OCI-LY7 (cell line): ENCODE measurements at places on chromosomes 7 and 10. TPM values are rescaled to one million over a fixed set of nuclear protein-coding genes. Genes with fewer than 3 reads are reported as not detected.

DNA sequence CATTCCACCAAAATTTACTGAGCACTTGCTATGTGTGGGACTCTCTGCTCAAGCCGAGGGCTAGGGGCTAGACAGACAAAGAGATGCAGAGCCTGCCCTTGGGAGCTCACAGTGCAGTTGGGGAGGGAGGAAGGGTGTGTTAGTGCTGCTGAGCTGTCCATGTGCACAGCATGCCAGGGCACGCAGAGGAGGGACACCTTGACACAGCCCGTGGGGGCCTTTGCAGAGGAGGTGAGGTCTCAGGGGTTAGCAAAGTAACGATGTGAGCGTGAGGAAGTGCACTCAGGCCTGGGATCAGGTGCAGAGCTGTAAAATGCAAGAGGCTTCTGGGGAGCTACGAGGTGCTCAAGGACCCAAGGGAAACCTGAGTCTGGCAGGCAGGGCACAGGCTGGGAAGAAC, 16.3 kb downstream of the PRKCQ start:
- no peak for DNase-seq

DNA sequence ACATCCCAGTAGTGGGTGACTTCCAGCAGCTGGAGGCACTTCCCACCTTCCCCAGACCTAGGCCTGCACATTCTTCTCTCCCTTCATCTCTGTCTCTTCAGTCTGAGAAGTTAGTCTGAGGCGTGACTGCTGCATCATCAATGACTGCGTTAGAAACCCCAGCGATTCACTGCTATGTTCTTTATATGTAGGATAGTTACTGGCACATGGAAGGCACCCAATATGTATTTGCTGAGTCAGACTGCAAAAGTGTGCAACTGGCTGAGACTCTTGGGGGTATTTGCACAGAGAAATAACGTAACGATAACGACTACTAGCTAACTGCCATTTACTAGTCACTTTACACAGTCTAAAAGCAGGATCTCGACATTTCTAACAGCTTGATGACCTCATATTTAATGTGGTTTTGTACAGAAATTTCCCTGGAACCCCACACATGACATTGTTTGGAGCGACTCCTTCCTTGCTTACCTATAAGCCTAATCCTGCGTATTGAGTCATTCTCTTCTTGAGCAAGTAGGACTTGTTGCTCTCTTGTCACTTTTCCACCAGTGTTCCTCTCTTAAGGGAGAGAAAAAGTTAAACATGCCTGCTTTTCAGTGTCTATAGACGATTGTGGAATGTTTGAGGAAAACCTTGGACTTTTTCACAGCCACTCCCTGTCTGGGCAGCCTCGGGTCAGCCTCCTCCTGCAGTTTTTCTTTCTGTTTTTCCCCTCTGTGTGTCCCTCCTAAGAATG, 45.5 kb downstream of the THNSL1 start:
- DNase-seq = no peak

- DNase-seq = no peak
These were observed 41.7 kb downstream of the ZWINT start for GRCh38 chr10:56319386-56319785.

- DNase-seq = no peak
These were observed 9.5 kb downstream of the TACC2 start for GRCh38 chr10:121998462-121998861.

GRCh38 chr7:157871681-157872080, 534.9 kb downstream of the DNAJB6 start:
- no peak for DNase-seq

GRCh38 chr7:128937647-128938543, at the start of gene IRF5:
Gene IRF5 (plus strand): TSS chr7:128937927. CDS start chr7:128942082, 4,155 bp downstream.
- no peak for DNase-seq

- DNase-seq = no peak
These were observed 295.9 kb upstream of the FOXK1 start for GRCh38 chr7:4386190-4386589.

DNA sequence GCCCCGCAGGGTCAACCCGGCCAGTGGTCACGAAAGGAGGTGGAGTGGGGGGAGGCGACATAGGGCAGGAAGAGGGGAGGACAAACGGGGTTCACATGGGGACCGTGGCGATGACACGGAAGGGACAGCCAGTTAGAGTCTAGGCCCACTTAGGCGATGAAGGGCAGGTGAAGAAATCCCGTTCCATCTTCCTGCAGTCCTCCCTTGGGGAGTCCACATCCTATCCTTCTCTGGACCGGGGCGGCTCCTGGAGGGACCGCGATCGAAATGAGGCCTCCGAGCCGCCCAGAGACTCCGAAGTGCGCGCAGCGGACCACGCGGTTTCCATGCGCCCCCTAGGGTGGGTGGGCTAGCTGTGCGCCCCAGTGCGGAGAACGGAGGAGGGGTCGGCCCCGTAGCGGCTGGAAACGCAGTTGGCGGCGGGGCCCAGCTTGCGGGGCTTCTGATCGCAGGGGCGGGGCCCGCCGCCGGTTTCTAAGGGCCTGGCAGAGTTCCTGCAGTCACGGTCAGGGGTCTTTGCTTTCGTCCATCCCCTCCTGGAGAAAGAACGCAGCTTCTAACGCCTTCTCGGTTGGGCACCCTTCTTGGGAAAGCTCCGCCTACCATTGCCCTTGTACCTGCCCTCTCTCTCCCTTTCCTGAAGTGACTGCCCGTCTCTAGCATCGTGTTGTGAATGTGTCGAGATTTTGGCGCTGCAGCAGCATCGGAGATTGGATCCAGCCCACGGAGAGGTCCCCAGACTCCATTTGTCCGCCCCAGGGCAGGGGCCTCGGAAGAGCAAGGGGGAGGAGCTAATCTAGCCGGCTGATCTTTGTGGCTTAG, 17.9 kb upstream of the TMEM225B start:
- DNase-seq = no peak

DNA sequence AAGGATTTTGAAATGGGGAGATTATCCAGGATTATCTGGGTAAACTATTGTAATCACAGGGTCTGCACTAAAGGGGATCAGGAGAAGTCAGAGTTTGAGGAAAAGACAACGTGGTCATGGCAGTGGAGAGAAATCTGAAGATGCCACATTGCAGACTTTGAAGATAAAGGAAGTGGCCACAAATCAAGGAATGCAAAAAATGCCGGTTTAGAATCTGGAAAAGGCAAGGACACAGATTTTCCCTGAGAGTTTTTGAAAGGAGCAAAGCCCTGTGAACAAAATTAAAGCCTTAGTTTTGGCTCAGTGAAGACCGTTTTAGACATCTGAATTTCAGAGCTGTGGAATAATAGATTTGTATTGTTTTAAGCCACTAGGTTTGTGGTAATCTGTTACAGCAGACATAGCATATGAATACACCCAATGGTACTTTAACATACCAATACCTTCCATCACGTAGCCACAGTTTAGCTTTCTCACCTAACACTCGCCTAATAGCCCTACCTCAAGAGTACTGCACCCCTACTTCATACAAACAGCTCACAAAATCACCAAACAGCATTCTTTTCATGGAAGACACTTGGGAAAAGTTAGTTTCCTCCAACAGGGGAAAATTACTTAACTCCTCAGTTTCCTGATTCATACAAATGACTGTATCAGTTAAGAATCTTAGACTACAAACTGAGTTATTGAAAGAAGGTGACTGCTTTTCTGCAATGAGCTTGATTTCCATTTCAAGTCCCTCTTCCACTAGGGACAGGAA, 446.5 kb downstream of the INHBA start:
- DNase-seq = no peak

GRCh38 chr7:81715984-81716588, 53.8 kb downstream of the HGF start:
- DNase-seq = no peak

GRCh38 chr10:90977855-90978486, 57.1 kb upstream of the ANKRD1 start:
- DNase-seq = no peak

- DNase-seq = no peak
These were observed 145.3 kb downstream of the NOC3L start for GRCh38 chr10:94217411-94217810.

GRCh38 chr7:123594813-123595241, 6.8 kb upstream of the ASB15 start:
- no peak for DNase-seq

DNA sequence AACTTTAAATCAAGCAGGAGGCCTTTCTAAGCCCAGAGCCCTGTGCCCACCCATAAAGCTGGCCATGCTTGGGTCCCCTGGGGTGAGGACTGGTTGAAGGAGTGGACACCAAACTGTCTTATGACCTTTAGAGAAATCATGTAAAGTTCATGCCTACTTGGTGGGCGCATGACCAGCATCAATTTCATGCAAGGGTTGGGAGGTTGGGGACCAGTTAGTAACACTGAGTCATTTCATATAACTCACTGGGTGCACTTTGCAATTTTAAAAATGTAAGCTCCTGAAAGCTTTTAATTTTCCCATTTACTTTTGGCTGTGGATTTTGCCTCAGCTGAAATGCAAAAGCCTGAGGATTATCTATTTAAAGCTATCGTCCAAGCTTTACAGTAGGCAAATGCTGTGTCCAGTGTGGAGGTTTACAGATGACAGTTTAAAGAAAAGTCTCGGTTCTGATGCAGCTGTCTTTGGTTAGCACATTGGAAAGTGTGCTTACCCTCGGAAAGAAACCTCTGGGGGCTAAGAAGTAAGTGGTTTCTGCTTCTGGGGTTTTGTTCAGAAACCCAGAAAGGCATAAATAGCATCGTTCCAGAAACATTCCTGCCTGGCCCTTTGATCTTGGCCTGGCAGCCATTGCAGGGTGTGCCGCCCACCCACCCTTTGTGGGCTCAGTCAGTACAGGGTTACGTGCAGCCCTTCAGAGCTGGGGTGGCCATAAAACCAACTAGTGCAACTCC, 48.8 kb upstream of the CHST15 start:
- DNase-seq = no peak

DNA sequence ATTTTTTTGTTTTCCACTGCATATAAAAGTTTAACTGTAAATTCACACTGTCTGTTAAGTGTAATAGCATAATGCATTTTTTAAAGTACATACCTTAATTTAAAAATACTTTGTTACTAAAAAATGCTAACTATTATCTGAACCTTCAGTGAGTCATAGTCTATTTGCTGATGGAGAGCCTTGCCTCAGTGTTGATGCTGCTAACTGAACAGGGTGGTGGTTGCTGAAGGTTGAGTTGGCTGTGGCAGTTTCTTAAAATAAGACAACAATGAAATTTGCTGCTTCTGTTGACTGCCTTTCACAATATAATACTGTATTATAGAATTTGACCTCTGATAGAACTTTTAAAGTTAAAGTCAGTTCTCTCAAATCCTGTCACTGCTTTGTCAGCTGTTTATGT, 72.3 kb upstream of the GATAD1 start:
- DNase-seq = no peak

DNA sequence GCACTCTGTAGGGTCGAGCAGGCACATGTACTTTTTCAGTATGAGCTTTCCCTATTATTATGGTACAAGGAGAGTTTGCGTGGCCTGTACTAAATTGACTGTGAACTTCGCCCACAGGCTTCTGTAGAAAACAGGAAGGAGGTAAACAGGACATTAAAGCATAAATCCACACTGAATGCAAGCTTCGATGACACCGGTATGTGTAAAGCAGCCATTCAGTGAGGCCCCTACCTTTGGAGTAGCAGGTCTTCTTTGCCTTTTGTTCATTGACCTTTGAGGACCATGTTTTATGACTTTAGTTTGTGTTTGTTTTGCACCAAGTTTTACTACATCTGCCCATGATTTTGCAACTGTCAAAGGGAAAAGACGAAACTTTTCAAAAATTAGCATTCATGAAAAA, 14.5 kb downstream of the MKI67 start:
- no peak for DNase-seq

GRCh38 chr7:133560900-133561299, 308.0 kb downstream of the EXOC4 start:
- DNase-seq = no peak

GRCh38 chr10:88433565-88434186, 149.4 kb downstream of the RNLS start:
- no peak for DNase-seq

DNA sequence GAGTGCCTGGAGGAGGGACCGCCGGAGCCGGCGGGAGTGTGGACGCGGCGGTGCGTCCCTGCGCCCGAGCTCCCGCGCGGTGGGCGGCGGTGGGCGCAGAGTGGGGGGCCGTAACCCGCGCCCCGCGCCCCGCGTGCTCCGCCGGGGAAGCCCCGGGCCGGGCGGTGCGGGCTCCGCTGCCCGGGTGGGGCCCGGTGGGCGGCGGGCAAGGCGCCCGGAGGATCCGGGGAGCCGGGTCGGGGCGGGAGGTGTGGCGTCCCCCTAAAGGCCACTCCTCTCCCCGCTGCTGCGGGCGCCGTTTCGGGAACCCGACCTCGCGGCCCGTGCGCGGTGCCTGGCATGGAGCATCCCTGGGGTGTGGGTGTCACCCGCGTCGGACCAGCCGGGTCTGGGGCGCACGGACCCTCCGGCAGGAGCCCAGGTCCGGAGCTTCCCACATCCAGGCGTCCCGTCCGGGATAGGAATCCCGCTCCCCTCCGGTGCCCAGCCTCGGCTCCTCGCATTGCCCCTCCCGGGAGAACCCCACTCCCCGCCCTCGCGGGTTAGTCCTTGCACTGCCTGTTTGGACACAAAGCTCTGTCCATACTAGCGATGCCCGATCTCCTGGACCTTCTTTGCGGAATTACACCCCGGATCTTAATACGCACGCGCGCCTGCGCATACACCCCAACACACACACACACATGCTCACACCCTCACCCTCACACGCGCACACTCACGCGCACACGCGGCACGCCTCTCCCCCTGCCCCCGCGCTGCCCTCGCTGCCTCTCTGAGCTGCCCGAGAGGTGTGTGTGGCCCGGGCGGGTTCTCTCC, 723 bp downstream of the MTURN start:
- DNase-seq = peak; percentile 16

DNA sequence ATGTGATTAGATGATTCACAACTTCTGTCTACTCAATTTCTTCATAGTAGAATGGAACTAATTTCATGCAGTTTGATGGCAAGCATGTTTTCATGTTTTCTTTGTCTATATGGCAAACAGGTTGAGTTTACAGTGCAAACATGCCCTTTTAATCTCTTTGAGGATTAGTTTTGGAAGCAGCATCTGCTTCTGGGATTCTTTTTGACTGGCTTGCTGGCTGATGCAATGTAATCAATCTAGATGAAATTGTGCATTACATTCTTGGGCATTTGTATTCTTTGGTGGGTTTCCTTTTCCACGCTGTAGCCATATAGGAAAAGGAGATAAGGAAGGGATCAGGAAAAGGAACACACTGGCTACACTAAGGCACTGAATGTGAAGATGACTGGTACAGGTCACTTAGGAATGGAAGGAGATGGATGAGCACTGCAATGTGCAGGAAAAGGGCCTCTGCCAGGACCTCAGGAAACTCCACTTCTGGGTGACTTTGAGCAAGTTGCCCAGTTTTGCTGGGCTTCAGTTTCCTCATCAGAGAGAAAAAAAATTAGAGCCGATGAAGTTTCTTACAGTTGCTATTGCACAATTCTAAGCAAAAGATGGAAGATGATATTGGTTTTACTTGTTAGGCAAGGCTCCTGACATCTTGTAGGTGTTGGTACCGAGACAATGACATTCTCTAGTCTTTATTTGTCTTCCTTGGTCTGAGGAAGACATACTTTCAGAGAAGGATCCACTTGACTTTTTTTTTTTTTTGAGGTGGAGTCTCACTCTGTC, 269.1 kb downstream of the SUGCT start:
- DNase-seq = no peak

- DNase-seq = no peak
These were observed 2.9 kb upstream of the AKR1C8 start for GRCh38 chr10:5187867-5188266.

Gene CALHM1
- 0.13 and 0.18 TPM in 2 replicates for total RNA-seq

Gene TRIM50
- total RNA-seq = 0.40 TPM in 1 of 2 replicates, not detected in the other

Gene CRTAC1
- total RNA-seq = not detected in 2 replicates

Gene CTAGE8
- total RNA-seq = not detected in 2 replicates

Gene TMEM176B
- 0.37 TPM in 1 of 2 replicates, not detected in the other for total RNA-seq

Gene ADAMTS14
- 0.11 TPM in 1 of 2 replicates, not detected in the other for total RNA-seq
